Activated CD8-positive, alpha-beta memory T cell treated with anti-CD3 and anti-CD28 coated beads for 24 hours (primary cell): ENCODE measurements at places on chromosomes 2 and 18.

DNA sequence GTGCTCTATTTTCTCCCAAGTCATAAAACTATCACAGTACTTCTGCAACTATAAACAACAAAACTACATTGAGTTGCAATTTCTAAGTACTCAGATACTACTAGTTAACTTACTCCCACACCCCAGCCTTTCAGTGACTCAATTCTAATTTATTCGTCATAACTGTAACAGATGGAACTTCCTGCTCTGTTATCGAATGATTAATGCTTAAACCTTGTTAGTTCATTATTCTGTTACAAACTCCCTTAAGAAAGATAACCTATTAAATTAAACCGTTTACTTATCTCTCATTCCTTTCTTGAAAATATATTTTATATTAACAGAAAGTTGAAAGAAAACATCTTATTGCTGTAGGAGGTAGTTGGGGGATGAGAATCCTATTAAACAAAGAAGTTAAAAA, 17.0 kb downstream of the TNFAIP6 start:
- DNase-seq = no peak

GRCh38 chr2:196591621-196592022, 47.9 kb upstream of the CCDC150 start:
- no peak for DNase-seq

DNA sequence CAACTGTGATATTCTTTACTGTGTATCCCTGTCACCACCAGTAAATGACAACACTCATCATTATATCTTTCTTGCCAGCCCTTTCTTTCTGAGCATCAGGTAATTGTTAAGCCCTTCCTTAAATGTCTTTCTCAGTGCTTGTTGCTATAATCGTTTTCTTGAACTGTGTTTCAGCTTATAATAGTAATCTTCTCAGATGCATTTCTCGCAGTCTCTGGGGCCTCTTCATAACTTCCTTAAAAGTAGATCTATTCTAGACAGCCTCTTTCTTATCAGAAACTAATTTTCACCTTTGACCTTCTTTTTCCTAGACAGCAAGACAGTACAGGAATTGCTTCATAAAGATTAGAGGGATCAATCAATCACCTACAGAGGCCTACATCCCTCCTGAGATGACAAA, 648.1 kb downstream of the CPS1 start:
- no peak for DNase-seq

DNA sequence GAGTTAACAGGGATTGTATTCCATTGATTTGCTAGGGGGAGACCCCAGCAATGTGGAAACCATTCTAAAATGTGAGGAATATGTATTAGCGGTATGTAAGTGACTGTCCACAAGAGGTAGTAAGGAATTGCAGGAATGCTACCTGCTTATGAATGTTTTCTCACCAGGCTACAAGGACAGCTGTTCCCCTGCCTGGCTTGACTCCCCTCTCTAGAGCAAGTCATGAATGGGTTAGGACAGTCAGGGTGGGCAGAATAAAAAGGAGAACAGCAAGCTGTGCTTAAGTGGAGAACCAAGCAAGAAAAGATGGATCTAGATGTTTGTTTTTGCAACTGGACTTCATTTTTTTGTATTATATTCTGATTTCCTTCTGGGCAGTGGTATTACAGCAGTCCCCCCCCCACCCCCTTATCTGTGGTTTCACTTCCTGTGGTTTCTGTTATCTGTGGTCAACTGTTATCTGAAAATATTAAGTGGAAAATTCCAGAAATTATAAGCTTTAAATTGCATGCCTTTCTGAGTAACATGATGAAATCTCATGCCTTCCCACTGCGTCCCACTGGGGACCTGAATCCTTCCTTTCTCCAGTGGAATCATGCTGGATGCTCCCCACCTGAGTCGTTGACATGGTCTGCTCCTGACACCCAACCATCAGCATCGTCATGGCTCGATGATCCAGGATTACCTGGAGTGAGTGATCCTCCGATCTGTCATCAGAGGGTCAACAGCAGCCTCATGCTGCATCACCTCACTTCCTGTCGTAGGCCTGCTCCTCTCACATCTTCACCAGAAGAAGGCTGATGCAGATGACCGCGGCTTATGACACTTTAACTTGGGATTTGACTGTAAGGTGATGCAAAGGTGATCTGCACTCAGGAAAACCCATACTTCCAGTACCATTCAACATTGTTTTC, 52.2 kb downstream of the VAPA start:
- DNase-seq = no peak

GRCh38 chr18:56873441-56874140, 222.4 kb downstream of the WDR7 start:
- no peak for DNase-seq

GRCh38 chr2:11492720-11493119, 26.8 kb upstream of the E2F6 start:
- no peak for DNase-seq

- no peak for DNase-seq
Measured at GRCh38 chr2:69545477-69545932, 98.0 kb downstream of the AAK1 start.

DNA sequence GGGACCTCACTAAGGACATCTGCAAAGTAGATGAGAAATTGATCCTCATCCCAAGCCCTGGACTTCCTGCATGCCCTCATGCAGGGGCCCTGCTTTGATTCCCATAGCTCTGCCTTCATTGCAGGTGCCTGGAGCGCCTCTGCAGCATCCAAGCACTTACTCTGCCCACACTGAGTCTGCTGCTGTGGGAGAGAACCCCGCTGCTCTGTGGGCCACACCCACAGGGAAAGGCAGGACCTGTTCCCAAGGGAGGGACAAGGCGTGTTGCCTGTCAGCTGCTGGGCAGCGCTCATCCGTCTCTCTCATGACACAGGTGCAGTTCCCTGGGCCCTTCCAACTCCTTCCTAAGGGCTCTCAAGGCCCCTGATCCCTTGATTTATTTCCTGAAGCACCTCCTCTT, 266.8 kb upstream of the SMIM21 start:
- no peak for DNase-seq

DNA sequence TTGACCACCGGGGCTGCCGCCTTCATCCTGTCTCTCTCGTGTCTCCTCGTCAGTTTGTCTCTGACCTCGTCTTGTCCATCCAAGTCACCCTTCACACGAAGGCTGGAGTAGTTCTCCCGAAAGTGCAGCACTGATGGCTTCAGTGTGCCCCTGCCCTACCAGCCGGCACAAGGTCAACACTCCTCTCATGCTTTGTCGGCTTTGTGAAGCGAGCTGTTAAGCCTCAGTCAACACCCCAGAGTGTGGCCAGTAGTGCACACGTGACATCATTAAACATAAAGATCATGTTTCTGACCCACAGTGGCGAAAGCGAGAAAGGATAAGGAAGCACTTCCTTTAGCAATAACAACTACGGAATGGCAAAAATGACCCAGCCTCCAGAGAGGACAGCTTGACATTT, 23.2 kb downstream of the ACKR3 start:
- DNase-seq = no peak

- no peak for DNase-seq
Measured at GRCh38 chr2:74712223-74713053, 58.4 kb downstream of the SEMA4F start.

GRCh38 chr2:119232666-119232993, 9.0 kb downstream of the STEAP3 start:
- no peak for DNase-seq

DNA sequence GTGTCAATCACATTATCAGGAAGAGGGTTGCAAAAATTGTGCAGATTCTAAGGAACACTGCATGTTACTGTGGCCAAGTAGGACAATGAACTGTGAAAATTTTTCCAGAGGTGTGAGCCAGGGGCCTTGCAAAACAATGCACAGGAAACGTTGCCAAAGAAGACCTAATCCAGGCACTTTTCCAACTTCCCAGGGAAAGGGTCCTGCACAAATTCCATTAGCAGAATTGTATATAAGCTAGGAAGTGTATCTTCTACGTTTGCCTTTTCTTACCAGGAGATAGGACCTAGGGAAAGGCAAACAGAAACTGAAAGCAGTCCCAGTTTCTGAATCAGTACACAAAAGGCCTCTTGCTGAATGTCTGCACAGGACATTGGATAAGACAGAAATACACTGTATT, 1888.3 kb upstream of the CELF4 start:
- no peak for DNase-seq

DNA sequence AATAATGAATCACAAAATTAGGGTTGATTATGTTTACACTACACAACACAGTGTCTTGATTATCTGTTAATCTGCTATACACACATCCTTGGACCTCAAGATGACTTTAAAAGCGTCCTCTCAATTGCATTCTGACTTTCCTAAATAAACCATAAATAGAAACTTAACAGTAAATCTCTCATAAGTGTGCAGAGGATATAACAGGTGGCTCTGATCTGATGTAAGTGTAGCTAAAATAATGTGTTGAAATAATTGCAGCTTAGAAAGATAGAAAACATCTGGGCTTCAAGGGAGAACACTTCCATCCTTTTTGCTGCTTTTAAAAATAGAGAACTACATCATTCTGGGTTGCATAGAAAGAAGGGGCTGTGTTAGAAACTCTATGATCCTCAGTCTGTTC, 78.4 kb upstream of the EFEMP1 start:
- DNase-seq = no peak

DNA sequence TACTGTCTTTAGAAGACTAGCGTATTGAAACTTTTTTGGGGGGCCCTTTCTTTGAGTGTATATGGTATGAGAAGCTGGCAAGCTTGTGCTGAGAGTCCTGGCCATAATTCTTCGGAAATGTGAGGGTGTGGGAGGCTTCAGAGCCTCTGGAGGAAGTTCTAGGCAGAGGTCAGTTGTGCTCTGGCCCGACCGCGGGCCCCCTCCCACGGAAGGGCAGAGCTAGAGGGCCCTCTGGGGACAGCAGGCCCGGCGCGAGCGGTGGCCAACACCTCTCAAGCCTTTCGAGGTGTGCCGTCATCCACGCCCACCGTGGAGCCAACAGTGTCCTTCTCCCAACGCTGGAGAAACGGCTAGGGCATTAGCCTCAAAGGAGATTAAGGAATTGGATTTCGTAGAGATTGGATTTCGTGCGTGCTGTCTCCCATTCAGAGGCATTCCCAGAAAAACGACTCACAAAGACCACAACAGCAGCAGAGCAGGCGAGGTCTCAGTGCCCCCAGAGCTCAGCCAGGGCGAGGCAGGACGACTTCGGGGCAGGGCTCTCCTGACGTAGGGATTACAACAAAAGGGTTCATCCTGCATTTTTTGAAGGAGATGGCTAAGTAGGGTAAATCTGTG, 2.2 kb upstream of the MTCL1 start:
- DNase-seq = no peak

GRCh38 chr2:54880428-54880827, 157.0 kb downstream of the EML6 start:
- DNase-seq = no peak

- DNase-seq = peak; percentile 85
Measured at GRCh38 chr2:25286025-25286400, 55.7 kb downstream of the DNMT3A start.

DNA sequence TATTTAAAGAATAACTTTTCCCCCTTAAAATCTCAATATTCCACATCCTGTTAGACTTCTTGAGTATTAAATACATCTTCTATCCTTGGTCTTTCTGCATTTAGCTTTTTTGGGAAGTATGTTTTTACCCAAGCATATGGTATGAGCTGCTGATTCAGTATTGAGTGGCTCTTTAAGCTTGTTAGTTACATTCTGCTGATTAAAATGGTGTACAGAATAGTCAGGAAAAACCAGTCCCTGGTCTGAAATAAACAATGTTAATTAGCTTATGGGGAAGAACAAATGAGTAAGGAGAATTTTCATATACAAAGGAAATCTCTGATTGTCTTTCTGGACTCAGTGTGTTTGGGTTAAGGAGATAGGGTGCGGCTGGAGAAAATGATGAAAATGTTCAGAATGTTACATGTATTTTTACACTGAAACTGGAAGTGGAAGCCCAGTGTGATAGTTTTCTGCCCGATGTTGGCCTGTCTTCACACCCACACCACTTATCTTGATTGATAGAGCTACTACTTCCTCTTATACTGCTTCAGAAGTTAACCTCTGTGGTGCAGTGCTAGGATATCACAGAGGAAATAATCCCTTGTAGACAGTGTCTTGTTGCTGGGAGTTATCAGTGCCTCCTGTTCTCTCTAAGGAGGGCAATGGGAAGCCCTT, 84.0 kb downstream of the MSH2 start:
- DNase-seq = no peak

- no peak for DNase-seq
Measured at GRCh38 chr2:107772353-107772752, 54.3 kb upstream of the RGPD4 start.

DNA sequence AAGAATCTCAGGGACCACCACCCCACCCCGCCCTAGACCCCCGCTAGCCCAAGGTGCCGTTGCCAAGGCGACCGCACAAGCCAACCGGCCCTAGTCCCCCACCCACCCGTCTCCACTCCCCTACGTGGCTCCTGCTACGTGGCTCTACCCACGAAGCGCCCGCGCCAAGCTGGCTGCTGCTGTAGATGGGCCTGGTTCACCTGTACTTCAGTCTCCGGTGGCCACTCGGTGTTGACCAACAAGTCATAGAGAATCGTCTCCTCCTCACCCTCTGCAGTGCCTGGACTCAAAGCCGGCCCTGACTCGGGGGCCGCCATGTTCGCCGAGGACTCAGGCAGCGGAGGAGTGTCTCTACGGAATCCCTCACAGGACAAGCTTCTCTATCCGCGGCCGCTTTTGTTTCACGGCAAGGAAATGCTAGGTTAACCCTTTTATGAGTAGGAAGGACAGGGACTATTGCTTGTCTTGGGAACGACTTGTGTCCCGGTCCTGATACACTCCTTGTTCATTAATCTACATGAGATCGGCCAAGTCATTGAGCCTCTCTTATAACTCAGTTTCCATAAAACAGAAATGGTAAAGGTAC, at the start of gene NBAS:
TSS of gene NBAS (minus strand) at position 347 of the 586 bp plus-strand sequence. CDS start at position 317, 30 bp downstream.
- peak; percentile 89 for DNase-seq

GRCh38 chr18:6342990-6343389, 71.7 kb downstream of the L3MBTL4 start:
- DNase-seq = no peak

DNA sequence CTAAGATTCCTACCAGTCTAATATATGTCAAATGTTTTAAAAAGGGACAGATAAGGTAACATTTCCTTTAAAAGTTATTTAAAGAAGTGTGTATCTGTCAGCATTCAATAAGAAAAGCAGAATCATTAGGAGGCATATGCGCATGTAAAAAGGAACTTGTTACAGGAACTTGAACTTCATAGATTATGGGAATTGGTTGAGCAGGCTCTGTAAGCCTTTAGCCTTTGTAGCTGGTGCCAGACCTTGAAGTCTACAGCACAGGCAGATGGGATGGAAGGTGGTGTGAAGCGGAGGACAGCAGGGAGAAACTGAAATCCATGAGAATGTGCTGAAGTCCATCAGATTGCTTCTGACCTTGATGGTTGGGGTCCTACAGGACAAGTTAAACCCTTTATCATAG, 138.3 kb upstream of the ST6GAL2 start:
- DNase-seq = no peak

- DNase-seq = peak; percentile 70
Measured at GRCh38 chr2:200765139-200765951, 46.4 kb upstream of the BZW1 start.

- DNase-seq = no peak
Measured at GRCh38 chr2:96757477-96757860, 3.2 kb upstream of the CNNM4 start.

DNA sequence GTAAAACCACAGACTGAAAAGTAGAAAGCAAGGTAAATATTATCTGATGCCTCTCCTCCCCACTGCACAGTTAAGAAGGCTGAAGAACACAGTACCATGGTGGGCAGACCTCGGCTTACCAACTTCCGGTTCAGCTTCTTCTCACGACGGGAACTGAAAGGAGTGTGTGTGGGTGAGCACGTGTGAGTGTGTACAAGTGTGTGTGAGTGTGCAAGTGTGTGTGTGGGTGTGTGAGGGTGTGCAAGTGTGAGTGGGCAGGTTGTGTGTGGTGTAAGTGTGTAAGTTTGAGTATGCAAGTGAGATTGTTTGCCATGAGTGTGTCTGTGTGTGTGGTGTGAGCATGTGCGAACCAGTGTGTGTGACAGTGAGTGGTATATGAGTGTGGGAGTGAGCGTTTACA, 103.5 kb downstream of the ADD2 start:
- DNase-seq = no peak
